ENCODE measurements at places on chromosomes 3 and 15. TPM values are rescaled to one million over a fixed set of nuclear protein-coding genes. Genes with fewer than 3 reads are reported as not detected.

The KCTD6 gene
- 11.3 TPM for polyA plus RNA-seq

The APBA2 gene
- 6.6 TPM for polyA plus RNA-seq

The CCR1 gene
- 8.8 TPM for polyA plus RNA-seq

The ACOX2 gene
- 6.2 TPM for polyA plus RNA-seq

The SNTN gene
- not detected for polyA plus RNA-seq

The HCN4 gene
- polyA plus RNA-seq, result not detected

The CPEB1 gene
- polyA plus RNA-seq, result 0.48 TPM

The ATP8B4 gene
- 4.9 TPM for polyA plus RNA-seq

- no peak for DNase-seq
Observed at GRCh38 chr3:44323341-44323955, 15.1 kb upstream of the TCAIM start.

- DNase-seq, result no peak
Observed at GRCh38 chr3:12222775-12223485, 64.2 kb upstream of the TIMP4 start.

DNA sequence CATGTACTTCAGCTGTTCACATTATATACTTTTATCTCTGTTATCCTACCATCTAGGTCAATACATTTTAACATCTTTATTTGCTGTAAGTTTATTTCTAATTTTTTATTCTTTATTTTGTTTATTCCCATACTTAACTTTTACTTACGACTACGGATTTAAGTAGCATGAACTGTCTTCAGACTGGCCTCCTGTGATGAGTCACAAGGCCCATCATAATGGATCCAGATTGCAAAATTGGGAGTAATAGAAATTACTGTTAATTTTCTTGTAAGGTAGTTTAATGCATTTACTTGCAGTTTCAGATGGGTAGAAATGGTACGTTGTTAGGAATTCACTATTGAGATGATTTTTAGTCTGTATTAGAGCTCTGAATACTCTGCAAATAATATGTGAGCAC, 45.9 kb downstream of the PPARG start:
- DNase-seq, result no peak

DNA sequence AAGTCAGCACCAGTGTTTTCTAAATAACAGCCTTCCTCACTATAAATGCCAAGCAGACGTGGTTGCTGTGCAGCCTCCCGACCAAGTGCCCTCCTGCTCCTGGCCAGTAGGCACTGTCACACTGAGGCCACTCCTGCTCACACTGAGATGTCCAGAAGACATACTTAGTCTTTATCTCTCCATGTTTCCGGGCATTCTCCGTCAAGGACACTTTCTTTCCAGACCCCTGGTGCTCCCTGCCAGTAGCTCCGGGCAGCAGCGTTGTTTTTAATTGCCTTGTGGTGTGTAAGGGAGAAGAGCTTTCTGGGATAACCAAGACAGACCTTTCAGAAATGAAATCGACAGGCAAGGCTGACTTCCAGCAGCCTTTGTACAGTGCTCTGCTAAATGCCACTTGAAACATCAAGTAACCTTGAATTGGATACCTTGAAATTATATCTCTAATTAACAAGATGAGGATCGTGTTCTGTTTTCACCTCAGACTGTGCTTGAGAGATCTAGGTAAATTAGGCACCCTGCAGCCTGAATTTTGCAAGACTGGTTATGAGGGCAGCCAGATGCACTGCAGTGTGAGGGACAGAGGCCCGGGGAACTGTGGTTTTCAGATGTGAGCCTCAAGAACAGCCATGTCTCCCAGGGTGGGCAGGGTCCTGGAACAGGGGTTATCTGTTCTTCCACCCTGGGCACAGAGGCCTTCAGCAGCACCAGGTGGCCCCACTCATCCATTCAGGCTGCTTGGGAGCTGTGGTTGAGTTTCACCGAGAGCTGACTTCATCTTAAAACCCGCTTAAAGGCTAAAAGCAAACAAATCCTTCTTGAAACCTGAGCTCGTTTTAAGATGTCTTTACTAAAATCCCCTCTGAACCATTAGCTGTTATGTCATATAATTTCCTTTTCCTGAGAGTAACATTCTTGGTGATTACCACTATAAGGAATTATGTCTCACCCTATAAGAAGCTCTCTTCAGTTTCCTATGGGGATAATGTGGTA, 105.5 kb upstream of the IL12A start:
- no peak for DNase-seq

GRCh38 chr3:27287052-27287451, 82.1 kb downstream of the NEK10 start:
- no peak for DNase-seq

DNA sequence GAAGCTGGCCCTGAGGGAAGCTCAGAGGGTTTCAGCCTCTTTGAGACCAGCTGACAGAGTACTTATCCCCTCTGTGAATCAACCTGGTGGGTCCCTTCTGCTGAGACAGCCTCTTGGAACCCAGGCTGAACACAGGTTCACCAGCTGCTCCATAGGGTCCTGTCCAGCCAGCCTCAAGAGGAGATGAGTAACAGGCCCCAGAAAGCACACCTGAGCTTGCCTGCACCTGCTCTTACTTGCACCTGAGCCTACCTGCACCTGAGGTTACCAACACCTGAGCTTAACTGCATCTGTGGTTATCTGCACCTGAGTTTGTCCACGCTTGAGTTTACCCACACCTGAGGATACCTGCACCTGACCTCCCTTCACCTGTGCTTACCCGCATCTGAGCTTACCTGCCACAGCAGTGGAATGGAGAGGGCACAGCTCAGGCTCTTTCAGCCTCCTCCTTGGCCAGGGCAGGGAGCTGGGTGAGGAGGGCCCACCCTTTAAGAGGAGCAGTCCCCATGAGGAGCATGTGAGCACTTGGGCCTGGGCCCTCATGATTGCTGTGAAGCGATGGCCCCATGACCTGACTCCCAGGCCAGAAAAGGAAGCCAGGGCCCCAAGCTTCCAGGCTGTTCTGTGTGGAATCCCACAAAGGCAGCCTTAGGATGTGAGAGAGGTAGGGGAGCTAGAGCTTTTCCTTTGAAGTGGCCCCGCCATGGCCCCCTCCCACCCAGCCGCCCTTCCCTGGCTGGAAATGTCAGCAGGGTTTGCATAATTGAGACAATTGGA, at the start of gene TRPM1:
Gene TRPM1 (minus strand): TSS at position 464 of the 777 bp plus-strand sequence. CDS start 20,370 bp downstream, outside the sequence.
- DNase-seq, result no peak

- no peak for DNase-seq
Observed at GRCh38 chr15:58252586-58253323, 114.6 kb downstream of the AQP9 start.

GRCh38 chr3:115190747-115191146, 43.7 kb upstream of the ZBTB20 start:
- DNase-seq, result no peak

- DNase-seq, result no peak
Observed at GRCh38 chr3:194577986-194578905, 55.0 kb downstream of the TMEM44 start.

- no peak for DNase-seq
Observed at GRCh38 chr3:126194713-126195305, 14.4 kb upstream of the ALDH1L1 start.

DNA sequence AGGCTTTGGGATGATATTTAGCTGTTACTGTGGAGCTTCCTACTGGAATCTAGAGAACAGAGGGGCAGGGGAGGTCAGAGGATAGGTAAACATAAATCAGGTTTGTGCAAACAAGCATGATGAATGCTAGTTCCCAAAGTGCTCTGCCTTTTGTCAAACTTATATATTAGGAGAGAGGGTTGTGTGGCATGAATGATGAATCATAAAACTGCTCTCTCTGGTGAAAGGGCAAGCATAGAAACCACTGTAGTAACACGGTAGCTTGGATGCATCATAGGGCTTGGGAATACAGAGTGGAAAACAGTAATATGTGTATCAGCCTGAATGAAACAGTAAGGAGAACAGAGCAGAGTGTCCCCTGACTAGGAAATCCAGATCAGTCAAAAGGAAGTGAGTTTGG, 486.7 kb downstream of the IL5RA start:
- no peak for DNase-seq

DNA sequence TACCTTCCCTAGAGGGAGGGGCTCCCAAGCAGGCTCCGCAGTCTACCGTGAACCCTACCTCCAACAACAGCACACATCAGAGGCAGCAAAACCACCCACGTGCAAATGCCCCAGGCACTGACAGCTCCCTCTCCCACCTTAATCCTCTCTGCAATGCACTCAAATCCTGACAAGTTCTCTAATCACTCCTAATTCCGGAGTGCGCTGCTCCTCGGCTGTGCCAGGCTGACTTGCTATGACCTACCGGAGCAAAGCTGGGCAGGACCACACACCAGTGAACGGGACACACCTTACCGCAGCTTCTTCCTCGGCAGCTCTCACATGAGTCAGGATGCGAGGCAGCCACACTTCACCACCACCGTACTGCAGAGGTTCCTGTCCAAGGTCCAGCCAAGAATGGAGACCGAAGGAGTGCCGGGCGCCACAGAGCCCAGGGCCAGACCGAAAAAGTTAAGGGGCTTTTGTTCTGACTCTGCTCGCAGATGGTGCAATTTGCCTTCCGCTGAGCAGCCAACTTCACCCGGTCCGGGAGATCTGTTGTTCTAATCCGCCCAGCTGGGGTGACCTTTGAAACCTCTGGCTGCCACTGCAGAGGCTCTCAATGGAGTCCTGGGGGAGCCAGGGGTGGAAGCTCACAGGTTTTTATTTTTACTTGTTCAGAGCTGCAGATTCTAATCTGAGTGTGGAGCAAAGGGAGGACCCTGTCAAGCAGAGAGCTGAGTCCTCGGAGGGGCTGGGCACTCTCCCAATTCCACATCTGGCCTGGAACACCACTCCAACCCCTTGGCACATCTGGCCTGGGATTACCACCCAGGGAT, 84.4 kb downstream of the MYLK start:
- DNase-seq, result no peak

GRCh38 chr15:90523373-90523772, 6.3 kb upstream of the CRTC3 start:
- no peak for DNase-seq

DNA sequence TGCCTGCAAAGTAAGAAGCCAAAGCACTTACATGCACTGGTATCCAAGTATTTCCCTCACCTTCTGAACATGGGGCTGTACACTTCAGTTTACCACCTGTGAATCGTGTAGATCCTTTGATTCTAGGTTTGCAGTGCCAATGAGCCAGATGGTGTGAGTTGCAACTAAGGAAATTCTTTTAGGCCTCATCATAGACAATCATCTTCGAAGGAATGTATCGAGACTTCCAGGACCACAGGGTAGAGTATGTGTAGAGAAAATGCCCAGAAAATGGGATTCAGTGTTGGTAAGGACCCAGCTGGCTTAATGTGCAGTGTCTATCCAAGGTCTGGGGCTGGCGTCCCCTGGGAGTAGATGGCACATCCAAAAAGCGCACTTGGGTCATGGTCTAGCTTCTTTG, 323.2 kb upstream of the TPM1 start:
- no peak for DNase-seq

DNA sequence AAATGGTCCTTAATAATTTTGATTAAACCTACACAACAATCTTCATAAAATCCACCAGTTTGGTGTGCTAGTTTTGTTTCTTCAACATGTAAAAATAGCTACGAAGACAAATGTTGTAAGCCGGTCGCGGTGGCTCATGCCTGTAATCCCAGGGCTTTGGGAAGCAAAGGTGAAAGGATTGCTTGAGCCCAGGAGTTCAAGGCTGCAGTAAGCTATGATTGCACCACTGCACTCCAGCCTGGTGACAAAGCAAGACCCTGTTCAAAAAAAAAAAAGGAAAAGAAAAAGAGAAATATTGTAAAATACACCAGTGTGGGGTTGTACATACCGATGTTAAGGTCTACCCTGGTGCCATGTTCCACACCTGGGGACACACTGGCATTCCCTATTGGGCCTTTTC, 75.1 kb downstream of the LDHAL6B start:
- DNase-seq, result no peak

DNA sequence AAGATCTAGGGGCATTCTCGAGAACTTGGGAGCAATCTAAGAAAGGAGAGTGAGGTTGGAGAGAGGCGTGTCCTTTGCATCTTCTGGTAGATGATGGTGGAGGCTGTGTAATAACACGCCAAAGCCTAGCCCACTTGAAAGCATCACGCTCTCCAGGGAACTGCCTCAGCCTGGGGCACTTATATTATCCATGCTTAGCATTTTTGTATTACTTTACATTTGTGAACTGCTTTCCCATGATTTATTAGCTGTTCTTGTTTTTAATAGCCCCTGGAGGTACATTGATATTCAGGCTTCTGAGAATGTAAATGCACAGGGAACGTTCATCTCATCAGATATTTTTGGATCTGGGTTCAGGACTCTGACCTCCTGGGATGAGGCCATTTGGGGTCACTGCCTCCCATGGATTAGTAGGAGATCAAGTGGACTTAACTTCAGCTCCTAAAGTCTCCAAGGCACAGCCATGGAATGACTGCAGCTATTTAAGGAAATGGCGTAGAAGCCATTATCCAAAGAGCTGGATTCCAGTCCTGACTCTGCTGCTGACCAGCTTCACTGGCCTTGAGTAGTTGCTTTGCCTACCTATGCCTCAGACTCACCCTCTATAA, 124.9 kb downstream of the LPP start:
- DNase-seq, result no peak

- DNase-seq, result no peak
Observed at GRCh38 chr3:40961104-40961857, 238.0 kb upstream of the CTNNB1 start.

DNA sequence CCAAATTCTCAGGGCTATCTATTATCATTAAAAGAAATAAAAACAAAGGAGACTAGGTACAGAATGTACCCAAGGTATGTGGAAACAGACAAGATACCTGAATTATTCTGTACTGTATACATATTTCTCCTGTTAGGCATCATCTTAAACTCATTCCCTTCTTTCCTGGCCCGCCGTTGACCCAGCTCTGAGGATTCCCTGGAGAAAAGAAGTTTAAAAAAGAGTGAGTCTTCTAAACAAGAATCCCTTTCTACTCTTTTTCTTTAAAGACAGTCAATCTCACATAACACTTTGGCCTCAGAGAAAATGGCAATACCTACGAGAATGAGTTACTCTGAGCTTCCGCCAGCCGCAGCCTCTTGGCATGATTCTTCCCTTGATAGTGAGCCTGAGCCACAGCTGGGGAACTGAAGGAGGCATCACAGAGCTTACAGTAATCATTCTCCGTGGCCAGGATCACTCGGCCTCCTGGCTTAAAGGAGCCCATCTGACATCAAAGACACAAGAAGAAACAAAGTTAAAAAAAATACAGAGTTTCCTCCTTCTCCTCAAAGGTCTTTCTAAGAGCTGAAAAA, 44.2 kb downstream of the ZMAT3 start:
- DNase-seq, result no peak

- no peak for DNase-seq
Observed at GRCh38 chr15:25930931-25931330, 67.8 kb upstream of the ATP10A start.

- DNase-seq, result no peak
Observed at GRCh38 chr3:192422997-192423342, 304.4 kb downstream of the FGF12 start.
